ENCODE measurements at places on chromosomes 16 and 17.

- DNase-seq, result no peak
Observed at GRCh38 chr17:50546701-50547034, 306 bp upstream of the SPATA20 start.

GRCh38 chr17:61240851-61241468 lies 158.7 kb upstream of the TBX2 start:
- DNase-seq, result no peak

GRCh38 chr17:58304750-58305486 lies 23.7 kb downstream of the TSPOAP1 start:
- DNase-seq, result no peak

DNA sequence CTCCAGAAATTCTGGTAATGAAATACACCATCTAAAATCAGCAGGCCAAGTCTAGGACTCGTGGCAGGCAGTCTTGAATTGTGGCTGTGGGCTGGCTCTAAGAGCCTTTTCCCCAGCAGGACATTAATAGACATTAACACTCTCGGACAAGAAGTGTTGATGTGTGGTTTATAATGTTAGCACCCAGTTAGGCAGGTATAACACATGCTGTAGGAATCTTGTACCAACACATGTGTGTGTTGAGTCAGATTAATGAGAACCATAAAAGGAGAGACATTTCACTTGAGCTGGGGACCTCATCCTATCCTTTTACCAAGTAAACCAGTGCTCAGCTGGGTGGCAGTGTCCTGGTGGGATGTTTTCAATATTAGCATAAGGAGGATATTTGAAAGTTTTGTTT lies 264.5 kb downstream of the FTO start:
- DNase-seq, result no peak

- DNase-seq, result peak; percentile 82
Observed at GRCh38 chr16:49890876-49891275, 35.0 kb upstream of the ZNF423 start.

GRCh38 chr16:88455610-88456355 lies 2.7 kb downstream of the ZFPM1 start:
- DNase-seq, result peak; percentile 56
